Calu3 (cell line): ENCODE measurements at places on chromosomes 5 and 9. TPM values are rescaled to one million over a fixed set of nuclear protein-coding genes. Genes with fewer than 3 reads are reported as not detected.

- no peak overlapping the region for H3K27ac ChIP-seq
- H3K4me1 ChIP-seq = no peaks in the 10 kb centered on the region
- no peak overlapping the region for H3K4me3 ChIP-seq
Measured at GRCh38 chr9:19145881-19146280, 18.6 kb upstream of the PLIN2 start.

DNA sequence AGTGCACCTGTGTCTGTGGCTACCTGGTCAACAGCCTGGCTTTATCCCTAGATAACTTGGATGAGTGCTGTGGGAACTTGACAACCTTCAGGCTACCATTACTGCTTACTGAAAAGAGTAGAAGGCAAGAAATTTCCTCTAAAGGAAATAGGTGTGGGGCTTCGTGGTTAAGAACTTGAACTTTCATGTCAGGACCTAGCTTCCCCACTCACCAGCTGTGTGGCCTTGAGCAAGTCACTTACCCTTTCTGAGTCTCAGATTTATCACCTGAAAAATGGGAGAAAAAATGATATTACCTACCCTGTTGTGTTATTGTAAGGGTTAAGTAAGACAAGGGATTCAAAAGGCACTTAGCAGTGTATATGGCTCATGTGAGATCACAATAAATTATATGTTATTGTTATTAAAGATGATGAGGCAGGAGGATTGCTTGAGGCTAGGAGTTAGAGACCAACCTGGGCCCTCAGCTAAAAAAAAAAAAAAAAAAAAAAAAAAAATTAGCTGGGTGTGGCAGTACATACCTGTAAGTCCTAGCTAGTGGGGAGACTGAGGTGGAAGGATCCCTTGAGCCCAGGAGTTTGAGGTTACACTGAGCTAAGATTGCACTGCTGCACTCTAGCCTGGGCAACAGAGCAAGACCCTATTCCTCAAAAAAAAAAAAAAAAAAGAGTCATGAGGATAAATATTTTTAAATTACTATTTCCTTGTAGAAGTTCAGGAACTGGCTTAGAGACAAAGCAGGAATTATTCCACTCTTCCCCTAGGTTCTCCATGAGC is 97.0 kb upstream of the SPRY4 start:
- no peaks in the 10 kb centered on the region for H3K36me3 ChIP-seq
- H3K4me3 ChIP-seq = no peak overlapping the region

DNA sequence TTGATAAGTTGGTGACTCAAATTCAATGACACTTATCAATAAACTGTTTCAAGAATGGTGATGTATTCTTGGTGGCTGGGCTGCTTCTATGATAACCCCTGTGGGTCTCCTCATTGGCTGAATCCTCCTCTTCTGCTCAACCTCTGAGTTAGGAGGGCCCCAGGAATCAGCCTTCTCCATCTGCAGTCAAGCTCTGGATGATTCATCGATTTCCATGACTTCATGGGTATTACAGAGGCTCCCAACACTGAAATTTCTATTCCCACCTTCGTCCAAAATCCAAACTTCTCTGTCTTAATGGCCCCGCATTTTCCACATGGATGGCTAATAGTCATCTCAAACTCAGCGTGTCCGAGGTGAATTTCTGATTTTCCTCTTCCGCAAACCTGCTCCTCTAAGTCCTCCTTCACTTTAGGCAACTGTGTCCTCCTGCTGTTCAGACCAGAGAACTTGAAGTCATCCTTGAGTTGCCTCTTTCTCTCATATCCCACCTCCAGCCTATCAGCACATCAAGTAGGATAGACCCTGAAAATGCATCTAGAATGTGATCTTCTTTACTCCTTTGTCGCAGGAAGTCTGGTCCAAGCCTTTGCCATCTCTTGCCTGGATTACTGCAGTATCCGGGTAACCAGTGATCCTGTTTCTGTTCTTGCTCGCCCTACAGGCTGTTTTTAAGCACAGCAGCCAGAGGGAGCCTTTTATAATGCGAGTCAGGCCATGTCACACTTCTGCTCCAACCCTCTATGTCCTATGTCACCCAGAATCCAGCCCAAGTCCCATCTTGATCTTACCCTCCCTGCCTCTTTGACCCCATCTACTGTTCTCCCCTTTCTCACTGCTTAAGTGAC is 41.4 kb upstream of the IL7R start:
- H3K27me3 ChIP-seq = no peaks in the 10 kb centered on the region
- no peaks in the 10 kb centered on the region for H3K36me3 ChIP-seq
- H3K4me3 ChIP-seq = no peak overlapping the region
- H3K4me1 ChIP-seq = no peaks in the 10 kb centered on the region
- H3K27ac ChIP-seq = no peak overlapping the region

- no peak overlapping the region for H3K27ac ChIP-seq
- peaks cover 14% of the 10 kb centered on the region for H3K27me3 ChIP-seq
- DNase-seq = no peak
- H3K4me3 ChIP-seq = peak overlapping the region; percentile 59
- peaks cover 16% of the 10 kb centered on the region for H3K4me1 ChIP-seq
- H3K36me3 ChIP-seq = peaks cover 10% of the 10 kb centered on the region
Measured at GRCh38 chr9:36037549-36038122, 923 bp downstream of the RECK start.

GRCh38 chr9:130345897-130346385 is 80.4 kb downstream of the HMCN2 start:
- H3K27me3 ChIP-seq = no peaks in the 10 kb centered on the region
- no peak overlapping the region for H3K27ac ChIP-seq
- no peaks in the 10 kb centered on the region for H3K4me1 ChIP-seq

DNA sequence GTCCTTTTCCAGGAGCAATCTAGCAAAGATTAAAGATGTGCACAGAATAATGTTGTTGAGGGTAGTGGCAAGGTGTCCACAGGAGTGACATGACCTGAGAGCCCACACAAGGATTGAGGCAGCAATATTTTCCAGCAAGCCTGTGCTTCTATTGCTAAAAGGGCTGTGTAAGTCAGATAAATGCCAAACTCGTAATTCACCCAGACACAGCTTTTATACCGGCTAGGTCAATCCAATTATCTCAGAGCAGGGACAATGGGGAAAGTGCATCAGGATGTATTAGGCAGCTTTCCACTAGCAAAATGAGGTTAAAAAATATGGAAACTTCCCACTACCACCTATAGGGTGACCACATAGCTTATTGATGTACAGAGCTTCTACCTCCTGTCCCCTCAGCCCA is 34.8 kb upstream of the RAB3C start:
- no peaks in the 10 kb centered on the region for H3K4me1 ChIP-seq
- no peak overlapping the region for H3K27ac ChIP-seq
- peaks cover 14% of the 10 kb centered on the region for H3K27me3 ChIP-seq
- H3K4me3 ChIP-seq = no peak overlapping the region
- DNase-seq = no peak
- H3K36me3 ChIP-seq = no peaks in the 10 kb centered on the region

- H3K4me3 ChIP-seq = no peak overlapping the region
- H3K4me1 ChIP-seq = no peaks in the 10 kb centered on the region
Measured at GRCh38 chr9:110446171-110446570, 108.5 kb upstream of the TXNDC8 start.

FOXD4L5 gene
- total RNA-seq = 0.59 and 0.68 TPM in 2 replicates

PNPLA7 gene
- 1.8 and 3.6 TPM in 2 replicates for total RNA-seq

PCDHA9 gene
- 0.59 and 0.66 TPM in 2 replicates for total RNA-seq

PRRX2 gene
- not detected in 2 replicates for total RNA-seq

HSPB3 gene
- not detected in 2 replicates for total RNA-seq
